ENCODE measurements at places on chromosomes 5 and 9. TPM values are rescaled to one million over a fixed set of nuclear protein-coding genes. Genes with fewer than 3 reads are reported as not detected.

- no peak for DNase-seq
Measured at GRCh38 chr5:76125888-76126287, 42.7 kb downstream of the SV2C start.

DNA sequence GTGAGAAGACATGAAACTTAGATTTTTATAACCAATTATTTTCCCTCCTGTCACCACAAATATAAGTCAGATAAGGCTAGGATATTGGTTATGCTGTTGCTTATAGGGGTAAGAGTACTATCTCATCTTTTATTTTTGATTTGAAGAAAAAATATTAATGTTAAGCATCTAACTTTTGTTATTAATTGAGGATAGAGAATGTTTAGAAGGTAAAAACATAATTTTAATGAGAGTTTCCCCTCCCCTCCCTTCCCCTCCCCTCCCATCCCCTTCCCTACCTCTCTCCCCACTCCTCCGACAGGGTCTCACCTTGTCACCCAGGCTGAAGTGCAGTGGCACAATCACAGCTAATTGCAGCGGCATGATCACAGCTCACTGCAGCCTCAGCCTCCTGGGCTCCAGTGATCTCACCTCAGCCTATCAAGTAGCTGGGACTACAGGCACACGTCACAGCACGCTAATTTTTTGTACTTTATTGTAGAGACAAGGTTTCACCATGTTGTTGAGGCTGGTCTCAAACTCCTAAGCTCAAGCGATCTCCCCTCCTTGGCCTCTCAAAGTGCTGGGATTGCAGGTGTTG is 86.7 kb downstream of the RIC1 start:
- no peak for DNase-seq

- DNase-seq = no peak
Measured at GRCh38 chr9:131253891-131254491, 22.3 kb downstream of the FAM78A start.

GRCh38 chr5:34717426-34718327 is 61.5 kb downstream of the RAI14 start:
- DNase-seq = no peak

- no peak for DNase-seq
Measured at GRCh38 chr9:70597886-70598285, 183.4 kb upstream of the KLF9 start.

- no peak for DNase-seq
Measured at GRCh38 chr9:95971815-95972214, 96.3 kb downstream of the ERCC6L2 start.

- DNase-seq = no peak
Measured at GRCh38 chr5:85813146-85813545, 804.6 kb upstream of the COX7C start.

DNA sequence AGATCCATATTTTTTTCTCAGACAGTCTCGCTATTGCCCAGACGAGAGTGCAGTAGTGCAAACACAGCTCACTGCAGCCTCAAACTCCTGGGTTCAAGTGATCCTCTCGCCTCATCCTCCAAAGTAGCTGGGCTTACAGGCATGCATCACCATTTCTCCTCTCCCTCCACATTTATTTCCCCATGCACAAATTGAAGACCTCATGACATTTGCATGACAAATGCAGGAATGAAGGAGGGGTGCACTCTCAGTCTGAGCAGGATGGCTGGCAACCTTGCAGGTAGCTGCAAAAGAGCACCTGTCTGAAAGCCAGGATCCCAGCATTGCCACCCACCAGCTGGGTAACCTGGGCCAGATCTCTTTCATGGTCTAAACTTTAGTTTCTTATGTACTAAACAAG is 111.2 kb downstream of the SH3TC2 start:
- no peak for DNase-seq

DNA sequence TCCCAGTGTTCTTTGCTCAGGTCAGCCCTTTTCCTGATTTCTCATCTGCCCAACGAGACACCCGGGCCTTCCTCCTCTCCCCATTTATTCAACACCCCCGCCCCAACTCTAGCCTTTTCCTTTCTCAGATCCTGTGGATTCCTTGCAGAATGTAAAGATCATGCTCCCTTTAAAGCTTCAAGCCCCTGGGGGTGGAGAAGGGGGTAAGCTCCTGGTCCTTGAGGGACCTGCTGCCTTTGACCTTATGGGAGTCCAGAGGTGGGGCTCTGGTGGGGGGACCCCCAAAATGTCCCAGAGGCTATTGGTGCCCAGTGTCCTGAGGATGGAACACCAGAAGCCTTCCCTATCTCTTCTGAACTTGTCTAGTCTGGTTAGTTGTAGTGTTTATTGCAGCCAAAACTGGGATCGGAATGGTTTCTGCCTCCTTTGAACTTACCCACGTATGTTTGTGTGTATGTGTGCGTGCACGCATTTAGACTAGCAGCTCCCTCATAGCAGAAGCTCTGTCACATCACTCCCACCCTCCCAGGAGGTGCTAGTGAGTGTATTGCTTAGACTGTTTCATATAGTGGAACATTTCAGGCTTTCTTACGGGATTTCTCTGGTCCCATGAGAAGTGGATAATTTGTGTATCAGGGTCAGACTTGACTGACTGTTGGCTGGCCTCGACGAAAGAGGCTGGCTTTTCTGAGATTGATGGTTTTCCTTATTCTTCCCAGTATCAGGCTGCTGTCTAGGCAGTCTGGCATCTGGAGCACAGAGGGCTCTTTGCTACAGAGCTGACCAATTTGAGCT is 1.1 kb downstream of the GALNT10 start:
- no peak for DNase-seq

GRCh38 chr5:61303346-61303745 is 28.7 kb upstream of the ZSWIM6 start:
- DNase-seq = no peak

GRCh38 chr9:127004946-127005769 is 90.6 kb downstream of the RALGPS1 start:
- peak; percentile 71 for DNase-seq

GRCh38 chr9:5566054-5566618 is 55.8 kb downstream of the PDCD1LG2 start:
- DNase-seq = no peak

DNA sequence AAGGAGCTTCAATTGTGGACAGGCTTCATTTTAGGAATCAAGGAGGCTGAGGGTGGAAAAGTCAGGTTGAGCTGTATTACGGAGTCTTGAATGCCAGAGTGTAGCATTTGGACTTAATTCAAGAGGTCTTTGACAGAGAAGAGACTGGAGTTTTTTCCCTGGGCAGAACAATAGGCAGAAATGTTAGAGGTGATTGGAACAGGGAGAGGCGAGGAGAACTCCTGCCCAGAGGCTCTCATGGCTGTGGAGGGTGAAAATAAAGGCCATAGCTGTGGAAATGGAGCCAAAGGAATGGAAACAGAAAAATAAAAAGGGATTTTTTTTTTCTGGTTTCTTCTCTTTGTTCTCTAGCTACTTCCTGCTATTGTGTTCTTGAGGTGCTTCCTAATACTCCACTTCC is 3.7 kb upstream of the IFNB1 start:
- DNase-seq = no peak

- peak; percentile 31 for DNase-seq
Measured at GRCh38 chr9:97564291-97565175, 63.1 kb downstream of the TMOD1 start.

GRCh38 chr9:119074017-119074416 is 295.2 kb downstream of the BRINP1 start:
- no peak for DNase-seq

DNA sequence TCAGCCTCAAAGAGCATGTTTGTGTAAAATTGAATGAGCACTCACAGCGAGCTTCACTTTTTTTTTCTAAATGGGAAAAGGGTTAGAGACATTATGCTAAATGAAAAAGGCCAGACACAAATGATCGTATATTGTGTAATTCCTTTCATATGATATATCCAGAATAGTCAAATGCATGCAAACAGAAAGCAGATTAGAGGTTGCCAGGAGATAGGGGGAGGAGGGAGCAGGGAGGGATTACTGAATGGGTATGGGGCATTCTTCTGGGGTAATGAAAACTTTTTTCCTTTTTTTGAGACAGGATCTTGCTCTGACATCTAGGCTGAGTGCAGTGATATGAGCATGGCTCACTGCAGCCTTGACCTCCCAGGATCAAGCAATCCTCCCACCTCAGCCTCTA is 47.1 kb downstream of the DMAC1 start:
- DNase-seq = no peak

Gene LOX
- total RNA-seq = not detected

Gene SAP30L
- total RNA-seq = 31.0 TPM

Gene GKAP1
- 7.7 TPM for total RNA-seq

Gene CXXC5
- 3.5 TPM for total RNA-seq

Gene TUSC1
- total RNA-seq = 0.47 TPM

Gene SLC6A3
- not detected for total RNA-seq

Gene MYO10
- 1.5 TPM for total RNA-seq

Gene LCN9
- not detected for total RNA-seq
